Stimulated activated CD4-positive, alpha-beta T cell treated with anti-CD3 and anti-CD28 coated beads, Interleukin-12 subunit alpha, Interleukin-12 subunit beta, amount 100 ng/mL, for 4 hours (primary cell): ENCODE measurements at places on chromosomes 5 and 9.

- no peak for DNase-seq
Observed at GRCh38 chr9:96491079-96491879, 41.3 kb downstream of the HABP4 start.

DNA sequence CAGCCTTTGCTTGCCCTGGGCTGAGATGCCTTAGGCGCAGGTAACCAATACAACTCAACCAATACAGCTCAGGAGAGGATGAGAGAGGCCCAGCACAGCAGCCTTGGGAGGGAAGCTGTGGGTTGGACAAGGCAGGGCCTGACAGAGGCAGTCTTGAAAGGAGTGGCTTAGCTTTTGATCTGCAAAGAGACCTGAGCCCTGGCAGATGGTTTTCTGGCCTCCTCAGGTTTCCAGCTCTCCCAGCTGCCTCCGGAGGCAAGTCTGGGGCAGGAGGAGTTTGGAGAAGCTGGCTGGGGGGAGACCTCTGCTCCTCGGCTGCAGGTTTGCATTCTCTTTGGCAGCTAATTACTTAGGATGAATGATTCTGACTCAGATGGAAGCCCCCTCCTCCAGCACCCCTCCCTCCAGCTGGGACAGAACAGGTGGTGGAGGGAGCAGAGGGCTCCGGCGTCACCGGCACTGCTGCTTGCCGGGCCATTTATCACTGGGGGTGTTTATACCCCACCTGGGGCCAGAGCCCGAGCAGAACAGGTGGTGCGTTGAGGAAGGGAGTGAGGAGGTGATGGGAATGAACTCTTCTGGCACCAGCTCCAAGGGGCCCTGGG lies 50.8 kb downstream of the TSPAN17 start:
- no peak for DNase-seq

- no peak for DNase-seq
Observed at GRCh38 chr9:118459913-118460312, 755.7 kb downstream of the TLR4 start.

- no peak for DNase-seq
Observed at GRCh38 chr5:167577616-167578015, 713.8 kb upstream of the WWC1 start.

GRCh38 chr9:136409557-136410455 lies 608 bp downstream of the ENTR1 start:
- peak; percentile 36 for DNase-seq

GRCh38 chr5:55856516-55857246 lies 5.5 kb downstream of the IL31RA start:
- DNase-seq: no peak

GRCh38 chr5:144122081-144122480 lies 48.4 kb downstream of the YIPF5 start:
- DNase-seq: no peak
